Stimulated activated naive CD8-positive, alpha-beta T cell treated with anti-CD3 and anti-CD28 coated beads, Interleukin-15, Interleukin-2, amounts not matched to agents 100 U/mL and 50 U/mL, for 24 hours (primary cell): ENCODE measurements at places on chromosomes 5 and 9.

DNA sequence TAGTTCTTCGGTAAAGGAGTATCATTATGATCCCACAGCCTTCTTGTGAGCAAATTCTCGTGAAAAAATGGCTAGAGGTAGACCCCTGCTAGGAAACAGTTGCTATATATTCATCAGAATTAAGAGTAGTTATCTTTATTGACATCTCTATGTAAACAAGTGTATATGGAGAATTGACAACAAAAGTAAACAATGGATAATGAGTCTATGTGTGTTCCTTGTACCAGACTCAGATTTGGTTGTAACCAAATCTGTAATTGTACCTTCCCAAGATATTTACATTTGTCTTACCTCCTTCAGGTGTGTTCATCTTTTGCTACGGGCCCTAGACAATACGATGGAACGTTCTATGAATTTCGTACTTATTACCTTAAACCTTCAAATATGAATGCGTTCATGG, 2.1 kb downstream of the NIPSNAP3B start:
- no peak for DNase-seq

DNA sequence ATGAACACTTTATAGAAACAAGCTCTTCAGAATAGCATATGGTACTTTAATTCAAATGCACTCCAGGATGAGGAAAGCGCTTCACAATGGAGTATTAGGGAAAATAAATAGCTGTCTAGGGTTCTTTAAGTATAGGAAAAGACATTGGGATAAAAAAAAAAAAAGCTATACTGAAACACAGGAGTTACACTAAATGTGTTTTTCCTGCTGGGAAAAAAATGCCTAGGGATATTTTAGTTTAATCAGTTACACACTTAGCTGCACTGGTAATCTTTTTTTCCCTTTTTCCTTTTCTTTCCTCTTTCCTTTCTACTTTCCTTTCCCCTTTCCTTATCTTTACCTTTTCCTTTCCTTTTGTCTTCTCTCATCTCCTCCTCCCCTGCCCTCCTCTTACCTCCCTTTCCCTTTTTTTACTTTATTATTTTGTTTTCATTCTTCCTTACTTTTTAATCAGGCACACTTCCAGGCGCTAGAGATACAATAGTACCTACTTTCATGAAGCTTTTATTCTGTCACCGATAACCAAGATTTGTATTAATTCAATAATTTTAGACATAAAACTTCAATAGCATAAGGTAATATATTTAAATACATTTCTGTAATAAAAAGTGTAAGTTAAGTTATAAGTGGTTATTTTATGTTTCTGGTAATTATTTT, 758.7 kb downstream of the CDH18 start:
- no peak for DNase-seq

DNA sequence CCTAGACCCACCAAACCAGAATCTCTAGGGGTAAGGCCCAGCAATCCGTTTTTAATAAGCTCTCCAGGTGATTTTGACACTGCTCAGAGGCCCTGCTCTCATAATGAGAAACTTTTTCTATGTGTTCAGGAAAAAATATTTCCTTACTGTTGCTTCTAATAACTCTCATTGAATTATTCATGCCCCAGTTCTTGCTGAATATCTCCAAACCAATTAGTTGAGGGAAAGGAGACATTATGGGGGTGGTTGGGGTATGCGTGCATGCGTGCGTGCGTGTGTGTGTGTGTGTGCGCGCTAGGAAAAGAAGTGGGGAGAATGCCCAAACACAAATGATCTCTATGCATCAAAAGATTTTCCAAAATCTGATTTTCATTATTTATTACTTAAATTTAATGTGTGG, 411.4 kb downstream of the PIK3R1 start:
- DNase-seq: no peak

GRCh38 chr5:115465431-115465830, 79.1 kb downstream of the FEM1C start:
- DNase-seq: no peak

DNA sequence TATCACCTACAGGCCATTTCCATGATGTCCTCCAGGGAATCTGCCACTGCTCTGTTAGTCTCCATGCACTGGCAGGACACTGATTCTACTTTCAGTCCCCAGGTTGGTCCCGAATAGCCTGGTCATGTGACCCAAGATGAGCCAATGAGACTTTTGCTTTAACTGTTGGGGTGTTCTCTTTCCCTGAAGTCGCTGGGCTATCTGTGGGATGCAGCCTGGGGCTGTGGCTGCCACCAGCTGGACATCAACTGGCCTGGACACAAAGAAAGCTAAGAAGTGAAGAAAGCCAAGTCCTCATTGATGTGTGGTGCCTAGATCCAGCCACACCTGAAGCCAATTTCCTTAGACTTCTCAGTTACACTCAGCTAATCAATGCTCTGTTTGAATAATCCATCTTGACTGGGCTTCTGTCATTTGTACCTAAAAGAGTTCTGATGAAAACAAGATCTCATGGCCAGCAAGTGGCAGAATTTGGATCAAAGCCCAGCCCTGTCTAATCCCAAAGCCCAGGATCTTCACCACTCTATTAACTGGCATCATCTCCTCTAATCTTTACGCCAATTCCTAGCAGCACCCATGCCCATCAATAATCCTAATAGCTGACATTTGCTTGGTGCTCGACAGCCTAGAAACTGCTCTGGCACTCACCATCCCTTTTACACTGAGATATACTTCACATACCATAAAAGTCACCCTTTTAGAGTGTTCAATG, 37.0 kb downstream of the SH3PXD2B start:
- no peak for DNase-seq

- DNase-seq: peak; percentile 27
Observed at GRCh38 chr9:125631391-125632085, 75.5 kb downstream of the MAPKAP1 start.
